SIG-M5 (cell line): ENCODE measurements at places on chromosomes 1 and 21.

DNA sequence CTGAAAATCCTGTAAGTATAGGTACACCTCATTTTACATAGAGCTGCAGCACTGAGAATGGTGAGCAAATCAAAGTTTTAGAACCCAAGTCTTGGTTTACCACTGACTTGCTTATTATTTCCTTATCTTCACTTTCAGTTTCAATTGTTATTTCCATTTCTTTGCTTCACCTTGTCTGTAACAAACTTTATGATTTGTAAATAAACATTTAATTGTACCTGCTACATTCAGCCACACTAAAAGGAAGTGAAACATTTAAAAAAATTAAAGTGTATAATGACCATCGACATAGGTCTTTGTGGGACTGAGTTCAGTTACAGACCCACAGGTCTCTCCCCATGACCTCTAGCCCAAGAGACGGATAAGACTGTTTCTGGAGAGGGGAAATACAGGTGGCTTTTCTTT lies 34.4 kb downstream of the LGR6 start:
- DNase-seq: no peak

DNA sequence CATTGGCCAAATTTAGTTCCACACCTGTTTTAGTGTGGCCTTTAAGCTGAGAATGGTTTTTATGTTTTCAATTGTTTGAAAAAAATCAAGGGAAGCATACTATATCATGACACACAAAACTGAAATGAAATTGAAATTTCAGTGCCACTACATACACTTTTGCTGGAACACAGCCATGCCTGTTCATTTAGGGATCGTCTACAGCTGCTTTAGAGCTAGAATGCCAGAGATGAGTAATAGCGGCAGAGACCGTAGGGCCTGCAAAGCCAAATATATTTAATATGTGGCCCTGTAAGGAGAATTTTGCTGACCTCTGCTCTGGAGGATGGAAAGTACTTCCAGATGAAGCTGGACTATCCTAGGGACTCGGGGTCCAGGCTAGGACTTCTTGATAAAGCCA lies 62.5 kb upstream of the LYST start:
- no peak for DNase-seq

DNA sequence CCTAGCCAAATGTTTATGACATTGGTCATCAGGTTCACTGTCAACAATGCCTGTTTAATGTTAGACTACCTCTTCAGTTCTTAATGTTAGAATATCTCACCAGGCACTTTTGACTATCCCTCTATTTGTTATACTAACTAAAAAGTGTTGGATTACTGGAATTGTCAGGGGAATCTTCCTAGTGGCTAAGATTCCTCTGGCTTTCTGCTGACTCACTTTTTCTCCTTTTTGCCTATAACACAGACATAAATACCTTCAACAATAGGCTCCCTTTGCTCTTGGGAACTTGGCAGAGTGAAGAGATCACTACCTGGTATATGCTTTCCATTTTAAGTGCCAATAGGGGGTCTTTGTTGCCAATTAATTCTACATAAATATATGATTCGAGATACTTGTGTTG lies 68.5 kb downstream of the TMEM200B start:
- no peak for DNase-seq

GRCh38 chr21:16570856-16571255 lies 841.1 kb downstream of the USP25 start:
- DNase-seq: no peak

GRCh38 chr1:41353744-41354143 lies 7.5 kb upstream of the FOXO6 start:
- no peak for DNase-seq

DNA sequence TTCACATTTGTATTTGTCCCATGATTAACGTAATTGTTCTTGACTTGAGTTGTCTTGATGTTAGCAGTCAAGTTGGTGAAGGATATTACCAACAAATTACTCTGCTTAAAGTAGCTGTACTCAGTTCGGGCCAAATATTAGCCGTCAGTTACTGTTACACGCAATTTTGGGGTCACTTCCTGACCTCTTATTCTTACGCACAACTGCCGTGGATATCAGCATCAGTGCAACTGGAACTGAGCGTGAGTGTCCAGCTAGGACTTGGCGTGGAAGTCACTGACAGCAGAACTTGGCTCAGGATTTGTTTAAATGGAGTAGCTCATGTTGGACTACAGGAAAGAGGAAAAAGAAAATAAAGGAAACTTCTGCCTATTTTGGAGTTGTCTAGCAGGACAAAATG lies 56.4 kb downstream of the ADAMTS1 start:
- DNase-seq: no peak

DNA sequence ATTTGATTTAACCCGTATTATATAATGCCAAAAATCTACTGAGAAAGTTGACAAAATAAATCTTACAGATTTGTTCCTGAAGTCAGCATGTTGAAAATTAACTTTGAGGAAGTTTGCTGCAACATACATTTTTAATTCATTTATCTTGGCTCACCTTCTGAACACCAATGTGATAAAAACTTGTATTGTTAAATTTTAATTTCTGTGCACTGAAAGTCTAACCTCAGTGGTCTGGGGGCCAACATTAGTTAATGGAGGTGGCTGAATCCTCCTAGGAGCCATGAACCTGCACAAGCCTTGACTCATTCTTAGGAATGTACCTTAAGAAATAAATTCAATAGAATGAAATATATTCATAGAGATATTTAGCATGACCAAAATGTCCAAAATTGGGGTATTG lies 95.3 kb downstream of the ADSS2 start:
- DNase-seq: no peak

DNA sequence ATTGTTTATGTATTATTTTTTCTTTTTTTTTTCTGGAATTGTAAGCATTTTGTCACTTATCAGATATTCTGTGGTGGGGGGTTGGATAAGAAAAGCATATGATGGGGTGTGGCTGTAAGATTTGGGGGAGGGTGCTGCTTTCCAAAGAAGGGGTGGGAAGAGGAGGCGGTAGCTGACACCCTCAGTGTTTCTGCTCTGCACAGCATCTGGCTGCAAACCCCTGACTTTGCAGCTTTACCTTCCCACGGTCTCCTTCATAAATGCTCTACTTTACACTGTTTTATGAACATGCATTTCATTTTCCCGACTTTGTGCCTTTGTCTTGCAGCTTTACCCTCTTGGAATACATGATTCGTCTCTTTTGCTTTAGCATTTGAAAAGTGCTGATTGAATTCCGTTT lies 7.6 kb downstream of the FMN2 start:
- DNase-seq: no peak

DNA sequence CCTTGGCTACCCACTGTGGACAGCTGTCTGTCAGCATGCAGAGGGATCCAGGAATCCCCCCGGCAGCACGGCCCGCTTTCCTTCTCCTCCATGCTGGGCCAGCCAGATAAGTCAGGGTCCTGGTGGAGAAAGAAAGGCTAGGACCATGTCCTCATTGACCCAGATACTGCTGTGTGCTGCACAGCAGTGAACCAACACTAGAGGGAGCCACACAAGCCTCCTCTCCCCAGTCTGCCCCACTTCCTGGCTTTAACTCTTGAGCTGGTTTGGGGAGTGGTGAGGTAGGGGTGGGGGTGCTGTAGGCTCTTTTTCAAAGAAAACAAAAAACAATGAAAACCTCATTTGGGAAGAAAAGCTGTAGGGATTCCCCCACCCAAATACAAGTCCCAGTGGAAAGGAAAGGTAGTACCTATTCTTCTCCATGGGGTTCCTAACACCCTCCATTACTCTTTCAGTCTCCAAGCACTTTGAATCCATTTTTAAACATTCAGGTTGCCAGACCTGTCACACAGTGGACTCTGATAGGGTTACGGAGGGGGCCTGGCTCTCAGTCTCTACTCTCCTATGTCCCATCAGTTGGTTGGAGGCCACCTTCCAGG lies 84.9 kb upstream of the CD1D start:
- DNase-seq: no peak

GRCh38 chr1:172616636-172617035 lies 42.3 kb upstream of the FASLG start:
- DNase-seq: no peak

DNA sequence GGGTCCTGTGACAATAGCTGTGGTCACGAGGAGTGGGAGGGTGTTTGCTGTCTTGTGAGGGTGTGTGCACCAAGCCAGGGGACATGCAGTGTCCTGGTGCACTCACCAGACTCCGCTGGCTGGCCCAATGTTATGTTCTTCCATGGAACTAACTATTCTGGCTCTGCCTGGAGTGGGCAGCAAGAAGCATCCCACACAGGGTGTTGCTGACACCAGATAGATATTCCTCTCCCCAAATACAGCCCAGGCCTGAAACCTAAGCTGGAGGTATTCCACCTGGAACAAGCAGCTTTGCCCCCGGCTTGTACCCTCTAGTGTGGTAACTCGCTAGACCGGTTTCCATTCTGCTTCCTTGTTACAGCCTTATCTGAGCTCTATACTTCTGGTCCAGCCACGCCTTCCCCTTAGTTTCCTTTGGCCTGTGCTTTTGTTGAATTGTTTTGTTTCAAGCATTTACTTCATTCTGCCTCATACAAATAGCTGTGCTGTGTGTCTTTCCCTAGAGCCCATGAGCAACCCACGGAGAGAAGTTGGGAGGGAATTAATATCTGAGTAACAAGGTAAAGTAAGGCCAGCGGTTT lies 14.7 kb upstream of the LY9 start:
- no peak for DNase-seq

GRCh38 chr1:203320591-203321272 lies 15.4 kb downstream of the BTG2 start:
- no peak for DNase-seq

GRCh38 chr21:45388611-45389296 lies 16.2 kb upstream of the COL18A1 start:
- DNase-seq: no peak

DNA sequence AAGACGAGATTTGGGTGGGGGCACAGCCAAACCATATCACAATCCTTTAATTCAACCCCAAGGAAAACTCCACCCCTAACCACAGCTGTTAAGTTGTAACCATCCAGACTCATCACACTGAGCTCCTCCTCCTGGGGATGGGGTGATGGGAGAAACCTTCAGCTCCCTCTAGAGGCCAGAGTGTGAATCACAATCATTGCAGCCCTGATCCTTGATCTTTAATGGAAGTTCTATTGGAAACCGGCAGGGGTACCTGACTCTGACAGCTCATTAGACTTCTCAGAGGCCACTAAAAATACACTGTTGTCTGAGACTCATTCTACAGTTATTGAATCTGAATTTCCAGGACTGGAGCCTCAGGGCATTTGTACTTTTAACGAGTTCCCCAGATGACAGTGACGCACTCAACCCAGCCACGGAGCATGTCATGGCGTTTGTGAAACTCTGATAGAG lies 127.2 kb downstream of the IGSF21 start:
- DNase-seq: no peak
